ENCODE measurements at places on chromosomes 7 and 10. TPM values are rescaled to one million over a fixed set of nuclear protein-coding genes. Genes with fewer than 3 reads are reported as not detected.

DNA sequence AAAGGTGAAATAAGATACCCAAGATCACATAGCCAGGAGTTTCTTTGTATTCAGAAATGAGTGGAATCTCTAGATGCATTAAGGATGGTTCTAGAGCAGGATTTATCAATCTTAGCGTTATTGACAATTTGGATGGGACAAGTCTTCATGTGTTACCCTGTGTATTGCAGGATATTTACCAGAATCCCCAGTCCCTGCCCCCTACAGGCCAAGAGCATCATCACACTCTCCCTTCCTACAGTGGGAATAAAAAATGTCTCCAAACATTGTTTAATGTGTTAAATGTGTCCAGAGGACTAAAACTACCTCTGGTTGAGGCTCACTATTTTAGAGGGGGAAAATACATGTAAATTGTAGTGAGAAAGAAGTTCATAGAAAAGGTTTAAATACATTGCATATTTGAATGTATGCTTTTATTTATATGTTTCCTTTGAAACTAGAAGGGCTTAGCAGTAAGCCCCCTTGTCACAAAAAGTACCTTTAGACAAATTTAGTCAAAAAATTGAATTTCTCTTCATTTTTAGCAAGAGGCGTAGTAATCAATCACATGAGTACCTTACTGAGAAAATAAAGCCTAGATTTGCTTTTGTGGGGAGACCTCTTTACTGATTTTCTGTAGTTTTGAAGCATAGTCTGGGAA, 141.2 kb downstream of the MLLT10 start:
- peak; percentile 33 for DNase-seq

- no peak for DNase-seq
Observed at GRCh38 chr10:89744026-89744425, 42.6 kb downstream of the KIF20B start.

DNA sequence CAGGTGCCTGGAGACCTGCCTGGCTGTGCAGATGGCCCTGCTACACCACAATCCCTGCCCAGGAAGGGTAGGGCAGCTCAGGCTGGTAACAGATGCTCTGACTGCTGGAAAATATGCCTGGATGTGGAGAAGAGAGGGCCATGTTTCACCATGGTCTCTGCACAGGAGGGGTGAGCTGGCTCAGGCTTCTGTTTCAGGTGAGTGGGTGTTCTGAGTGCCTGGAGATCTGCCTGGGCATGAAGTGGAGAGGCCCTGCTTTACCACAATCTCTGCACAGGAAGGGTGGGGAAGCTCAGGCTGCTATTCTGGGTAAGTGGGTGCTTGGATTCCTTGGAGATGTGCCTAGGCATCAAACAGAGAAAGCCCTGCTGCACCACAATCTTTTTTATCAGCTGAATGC, 350.1 kb downstream of the KIF20B start:
- no peak for DNase-seq

DNA sequence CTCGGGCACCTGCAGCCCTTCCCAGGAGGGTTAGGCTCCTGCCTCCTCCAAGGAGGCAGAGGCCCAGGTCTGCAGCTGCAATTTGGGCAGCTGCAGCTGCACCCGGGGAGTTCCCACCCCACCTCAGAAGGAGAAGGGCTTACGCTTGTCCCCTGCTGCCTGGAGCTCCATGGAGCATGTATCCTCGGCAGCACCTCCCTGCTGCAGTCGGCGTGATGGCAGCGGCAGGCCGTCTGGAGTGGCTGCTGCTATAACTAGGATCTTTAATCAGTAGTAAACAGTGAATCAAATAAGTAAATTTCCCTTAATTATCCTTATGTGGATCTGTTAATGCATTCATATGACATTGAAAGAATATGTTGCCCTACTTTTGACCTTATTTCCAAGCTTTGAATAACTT, 167.0 kb downstream of the PON1 start:
- no peak for DNase-seq

- DNase-seq, result no peak
Observed at GRCh38 chr7:134954197-134955082, 31.9 kb upstream of the AGBL3 start.

- DNase-seq, result no peak
Observed at GRCh38 chr7:96269246-96269994, 52.5 kb downstream of the SLC25A13 start.

The WNT16 gene
- 0.16 TPM for polyA plus RNA-seq

DNA sequence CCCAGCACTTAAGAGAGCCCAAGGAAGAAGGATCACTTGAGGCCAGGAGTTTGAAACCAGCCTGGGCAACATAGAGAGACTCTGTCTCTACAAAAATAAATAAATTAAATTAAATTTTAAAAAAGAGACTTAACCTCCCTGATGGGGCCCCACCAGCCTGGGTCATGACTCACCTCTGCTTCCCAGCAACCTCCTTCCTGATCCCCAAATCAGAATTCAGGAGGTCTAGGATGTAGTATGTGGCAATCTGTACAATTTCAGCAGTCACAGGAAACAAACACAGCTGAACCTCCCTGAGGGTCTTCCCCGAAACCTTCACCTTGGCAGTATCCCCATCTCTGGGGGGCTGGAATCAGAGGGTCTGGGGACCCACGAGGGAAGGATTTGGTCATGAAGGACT, 9.7 kb upstream of the PPP1R35 start:
- no peak for DNase-seq

- DNase-seq, result no peak
Observed at GRCh38 chr10:79128923-79129305, 60.1 kb downstream of the ZMIZ1 start.

- DNase-seq, result no peak
Observed at GRCh38 chr10:99429517-99430095, 818 bp downstream of the GOT1 start.

DNA sequence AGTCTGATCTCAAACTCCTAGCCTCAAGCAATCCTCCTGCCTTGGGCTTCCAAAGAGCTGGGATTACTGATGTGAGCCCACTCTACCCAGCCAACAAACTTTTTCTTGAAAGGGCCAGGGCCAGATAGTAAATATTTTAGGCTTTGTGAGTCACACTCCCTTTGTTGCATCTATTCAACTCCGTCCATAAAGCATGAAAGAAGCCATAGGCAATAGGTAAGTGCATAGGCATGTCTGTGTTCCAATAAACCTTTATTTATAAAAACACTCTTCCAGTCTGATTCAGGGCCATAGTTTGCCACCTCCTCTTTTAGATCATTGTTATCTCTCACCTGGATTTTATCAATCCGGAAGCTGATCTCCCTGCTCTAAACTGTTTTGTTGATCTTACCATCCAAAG, 105.6 kb upstream of the BMPER start:
- no peak for DNase-seq

- no peak for DNase-seq
Observed at GRCh38 chr7:93060865-93061264, 56.9 kb downstream of the SAMD9 start.

GRCh38 chr10:77485847-77486246, 151.8 kb downstream of the KCNMA1 start:
- no peak for DNase-seq

GRCh38 chr7:132154248-132154647, 422.0 kb downstream of the PLXNA4 start:
- DNase-seq, result no peak

GRCh38 chr10:85642421-85643170, 724.0 kb downstream of the GRID1 start:
- no peak for DNase-seq

DNA sequence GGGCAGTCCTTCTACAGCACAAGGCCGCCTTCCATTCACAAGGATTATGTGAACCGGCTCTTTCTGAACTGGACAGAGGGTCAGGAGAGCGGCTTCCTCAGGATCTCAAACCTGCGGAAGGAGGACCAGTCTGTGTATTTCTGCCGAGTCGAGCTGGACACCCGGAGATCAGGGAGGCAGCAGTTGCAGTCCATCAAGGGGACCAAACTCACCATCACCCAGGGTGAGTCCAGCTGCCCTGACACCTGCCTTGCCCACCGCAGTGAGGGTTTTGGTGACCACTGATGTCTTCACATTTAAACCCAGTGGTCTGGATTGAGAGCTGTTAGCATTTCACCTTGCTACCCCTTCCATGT, 918 bp downstream of the PILRB start:
- no peak for DNase-seq

DNA sequence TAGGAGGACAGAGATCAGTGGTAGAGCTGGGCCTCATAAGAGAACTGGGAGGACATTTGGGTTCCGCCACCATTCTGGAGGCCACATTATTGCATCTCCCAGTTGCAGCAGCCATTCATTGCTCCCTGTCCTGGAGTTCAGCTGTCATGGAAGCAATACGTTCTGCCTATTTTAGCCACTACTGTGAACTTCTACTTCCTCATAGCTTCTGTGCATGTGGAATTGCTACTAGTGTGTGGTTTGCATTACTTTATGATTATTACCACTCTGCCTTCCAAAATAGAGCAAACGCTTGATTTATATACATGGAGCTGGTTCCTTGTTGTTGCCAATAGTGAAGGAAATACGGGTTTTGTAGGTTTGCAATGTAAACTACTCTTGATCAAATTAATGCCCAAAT, 47.2 kb upstream of the PLPP4 start:
- no peak for DNase-seq

GRCh38 chr7:1668396-1669063, 1.5 kb upstream of the ELFN1 start:
- peak; percentile 5 for DNase-seq

GRCh38 chr10:122232769-122233168, 38.3 kb upstream of the BTBD16 start:
- no peak for DNase-seq

GRCh38 chr7:129740574-129741410, 129.3 kb downstream of the NRF1 start:
- no peak for DNase-seq

- DNase-seq, result no peak
Observed at GRCh38 chr10:133087679-133088178, at the start of gene ADGRA1. Gene ADGRA1, plus strand, starts transcription at chr10:133087924. Its CDS starts 986 bp downstream, at chr10:133088910.

- peak; percentile 50 for DNase-seq
Observed at GRCh38 chr10:62594093-62594520, 210.4 kb upstream of the ADO start.

The CYP2C8 gene
- 7.0 TPM for polyA plus RNA-seq

The FBXO24 gene
- polyA plus RNA-seq, result 2.8 TPM

- DNase-seq, result no peak
Observed at GRCh38 chr10:67978749-67979148, 94.3 kb downstream of the SIRT1 start.

The MYOZ1 gene
- polyA plus RNA-seq, result 0.40 TPM

The CYP26C1 gene
- polyA plus RNA-seq, result 0.31 TPM
